ENCODE measurements at places on chromosomes 1 and 21.

DNA sequence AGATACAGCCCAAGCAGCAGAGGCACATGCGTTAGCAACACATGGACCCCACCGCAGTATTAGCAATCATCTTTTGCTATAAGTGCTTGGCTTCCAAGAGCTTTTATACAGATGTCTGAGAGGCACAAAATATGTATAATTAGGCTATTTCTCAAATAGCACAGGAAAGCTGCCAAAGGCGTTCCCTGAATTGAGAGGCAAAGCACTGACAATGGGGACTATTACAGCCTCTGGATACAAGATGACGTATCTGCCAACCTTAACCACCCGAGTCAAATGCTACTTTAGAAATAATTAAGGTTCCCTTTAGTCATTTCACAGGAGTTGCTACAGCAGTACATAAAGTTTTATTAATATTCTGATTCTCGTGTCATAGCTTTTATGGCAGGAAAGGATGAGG is 6.4 kb downstream of the STMN1 start:
- no peaks in the 10 kb centered on the region for H3K27me3 ChIP-seq
- no peak for DNase-seq
- no peak overlapping the region for H3K4me3 ChIP-seq
- H3K27ac ChIP-seq = no peak overlapping the region
- peaks cover 77% of the 10 kb centered on the region for H3K36me3 ChIP-seq

- H3K36me3 ChIP-seq = no peaks in the 10 kb centered on the region
- peaks cover 14% of the 10 kb centered on the region for H3K4me1 ChIP-seq
- no peak for DNase-seq
- H3K4me3 ChIP-seq = no peak overlapping the region
- no peak overlapping the region for H3K27ac ChIP-seq
Measured at GRCh38 chr1:201605385-201606010, 66.6 kb downstream of the NAV1 start.

GRCh38 chr1:36464605-36465393 is 615 bp upstream of the MRPS15 start:
- H3K4me1 ChIP-seq = peaks cover 6% of the 10 kb centered on the region
- peak overlapping the region; percentile 76 for H3K4me3 ChIP-seq
- peak overlapping the region; percentile 85 for H3K27ac ChIP-seq
- peaks cover 14% of the 10 kb centered on the region for H3K36me3 ChIP-seq
- no peaks in the 10 kb centered on the region for H3K27me3 ChIP-seq

DNA sequence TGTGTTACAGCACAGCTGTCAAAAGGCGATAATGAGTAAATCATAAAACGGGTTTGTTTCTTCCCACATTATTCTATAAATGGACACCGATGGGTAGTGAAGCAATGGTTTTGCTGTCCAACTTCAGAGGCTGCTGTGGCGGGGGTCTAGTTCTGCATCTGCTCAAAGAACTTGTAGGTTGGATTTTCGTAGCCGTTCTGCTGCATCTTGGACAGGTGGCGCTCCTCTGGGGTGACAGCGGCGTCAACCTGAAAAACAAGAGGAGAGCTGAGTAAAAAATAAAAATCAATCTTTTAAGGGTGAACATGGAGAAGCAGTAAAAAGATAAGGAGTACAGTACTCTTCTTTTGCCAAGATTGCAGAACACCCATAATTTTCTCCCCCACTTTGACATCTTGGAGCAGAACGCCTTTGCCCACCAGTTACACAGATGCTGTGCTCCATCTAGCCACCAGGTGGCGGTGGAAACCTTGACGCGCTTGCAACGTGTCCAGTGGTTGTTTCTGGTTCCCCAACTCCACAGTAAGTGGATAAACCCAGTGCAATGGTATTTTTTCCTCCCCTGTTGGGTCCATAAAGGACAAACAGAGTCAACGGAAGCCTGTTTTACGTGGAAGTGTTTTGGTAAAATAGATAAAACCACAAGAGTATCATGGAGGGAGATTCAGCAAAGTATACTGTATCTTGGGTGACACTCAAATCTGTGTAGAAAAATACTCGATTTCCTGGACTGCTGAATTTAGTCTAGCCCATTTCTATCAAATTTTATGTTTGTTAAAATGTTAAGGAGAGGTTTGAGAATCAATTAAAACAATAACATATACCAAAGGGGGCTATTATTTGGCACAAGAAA is 147.0 kb downstream of the GABPA start:
- H3K27ac ChIP-seq = peak overlapping the region; percentile 31
- no peaks in the 10 kb centered on the region for H3K27me3 ChIP-seq
- no peak overlapping the region for H3K4me3 ChIP-seq
- peak; percentile 78 for DNase-seq
- H3K4me1 ChIP-seq = peaks cover 6% of the 10 kb centered on the region
- H3K36me3 ChIP-seq = peaks cover 16% of the 10 kb centered on the region

- H3K27ac ChIP-seq = no peak overlapping the region
- H3K27me3 ChIP-seq = no peaks in the 10 kb centered on the region
Measured at GRCh38 chr1:14140831-14141401, 440.9 kb downstream of the PRDM2 start.
